ENCODE measurements at places on chromosomes 11 and 22.

- no peak for DNase-seq
Measured at GRCh38 chr11:1924181-1924580, 4.7 kb downstream of the TNNT3 start.

DNA sequence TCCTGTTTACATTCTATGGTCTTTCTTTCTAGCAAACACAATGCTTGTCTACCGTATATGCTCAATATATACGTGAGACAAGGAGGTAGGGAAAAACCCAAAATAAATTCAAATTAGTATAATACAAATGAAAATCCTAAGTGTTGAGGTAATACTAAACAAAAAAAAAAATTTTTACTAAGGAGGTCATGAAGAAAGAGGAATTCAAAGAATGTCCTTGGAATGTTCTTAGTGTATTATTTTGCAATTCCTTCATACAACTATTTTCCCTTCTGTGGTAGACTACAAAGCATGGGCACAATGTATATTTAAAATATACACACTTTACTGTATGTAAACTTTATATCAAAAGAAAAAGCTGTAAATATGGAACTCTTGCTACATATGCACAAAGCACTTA, 36.4 kb downstream of the PIK3C2A start:
- DNase-seq = no peak

DNA sequence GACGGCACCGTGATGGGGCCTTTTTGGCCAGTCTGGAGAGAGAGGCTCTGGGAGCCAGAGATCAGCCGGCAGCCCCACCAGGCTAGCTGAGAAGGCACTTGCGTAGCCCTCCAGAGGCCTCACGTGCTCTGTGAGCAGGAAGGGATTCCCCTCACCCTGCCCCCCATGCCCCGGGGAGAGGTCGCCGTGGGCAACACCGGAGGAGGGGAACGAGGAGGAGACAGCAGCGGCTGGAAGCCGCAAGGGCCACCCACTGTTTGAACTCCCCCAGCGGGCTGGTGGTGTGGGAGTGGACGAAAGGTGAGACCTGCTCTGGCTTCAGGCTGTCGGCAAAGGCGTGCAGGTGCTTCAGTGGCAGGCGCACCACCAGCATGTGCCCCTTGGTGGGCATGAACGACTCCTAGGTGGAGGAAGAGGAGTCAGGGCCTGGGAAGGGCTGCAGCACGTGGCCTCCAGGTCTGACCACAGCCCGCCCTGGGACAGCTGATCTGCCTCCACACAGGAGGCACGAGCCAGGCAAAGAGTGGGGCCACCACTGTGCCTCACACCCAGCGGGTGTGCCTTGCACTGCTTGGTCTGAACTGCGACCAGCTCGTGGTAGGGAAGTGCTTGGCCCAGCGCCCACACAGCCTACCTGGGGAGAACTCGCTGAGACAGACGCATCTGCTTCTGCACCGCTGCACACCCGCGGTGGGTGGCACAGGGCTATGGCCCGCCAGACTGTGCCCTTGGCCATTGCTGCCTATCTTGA, 99.9 kb downstream of the MED15 start:
- no peak for DNase-seq

- no peak for DNase-seq
Measured at GRCh38 chr11:40425168-40425567, 1034.3 kb downstream of the LRRC4C start.

DNA sequence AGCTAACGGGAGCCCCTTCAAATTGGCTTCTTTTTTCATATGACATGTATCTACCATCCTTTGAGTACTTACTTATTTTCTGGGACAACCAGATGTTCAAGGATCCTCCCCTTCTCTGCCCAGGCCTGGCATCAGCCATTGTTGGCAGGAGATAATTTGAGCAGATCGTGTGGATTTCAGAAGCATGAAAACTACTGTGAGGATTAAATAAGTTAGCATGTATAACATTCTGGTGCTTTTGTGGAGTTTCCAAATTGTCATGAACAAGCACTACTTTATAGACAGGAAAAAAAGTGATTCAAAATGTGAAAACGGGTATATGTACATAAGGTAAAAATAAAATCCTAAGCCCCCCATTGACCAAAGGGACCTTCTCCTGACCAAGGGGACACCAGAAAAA, 2.1 kb upstream of the NADSYN1 start:
- DNase-seq = no peak

DNA sequence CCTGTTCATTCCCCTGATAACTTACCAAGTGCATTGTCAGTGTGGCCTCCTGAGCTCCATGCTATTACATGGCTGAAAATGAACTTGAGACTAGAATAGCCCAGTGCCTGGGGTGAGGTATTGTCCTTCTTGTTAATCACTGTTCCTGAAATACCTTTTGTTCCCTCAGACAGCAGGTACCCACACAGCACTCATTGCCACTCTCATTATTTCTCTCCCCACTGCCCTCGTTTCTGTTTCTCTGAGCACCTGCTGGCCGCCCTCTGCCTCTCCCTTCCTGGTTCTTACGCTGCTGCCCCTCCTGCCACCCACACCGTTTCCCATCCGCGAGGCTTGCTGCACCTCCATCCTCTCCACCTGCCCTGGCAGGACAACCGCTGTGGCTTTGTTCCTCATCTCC, 36.9 kb upstream of the RAB1B start:
- no peak for DNase-seq
